Activated CD4-positive, alpha-beta T cell treated with anti-CD3 and anti-CD28 coated beads, Interleukin-2, amount 50 U/mL, for 24 hours (primary cell): ENCODE measurements at places on chromosomes 2 and 18.
A peak's percentile ranks its signal among the peaks of the same experiment; 100 is the strongest.

DNA sequence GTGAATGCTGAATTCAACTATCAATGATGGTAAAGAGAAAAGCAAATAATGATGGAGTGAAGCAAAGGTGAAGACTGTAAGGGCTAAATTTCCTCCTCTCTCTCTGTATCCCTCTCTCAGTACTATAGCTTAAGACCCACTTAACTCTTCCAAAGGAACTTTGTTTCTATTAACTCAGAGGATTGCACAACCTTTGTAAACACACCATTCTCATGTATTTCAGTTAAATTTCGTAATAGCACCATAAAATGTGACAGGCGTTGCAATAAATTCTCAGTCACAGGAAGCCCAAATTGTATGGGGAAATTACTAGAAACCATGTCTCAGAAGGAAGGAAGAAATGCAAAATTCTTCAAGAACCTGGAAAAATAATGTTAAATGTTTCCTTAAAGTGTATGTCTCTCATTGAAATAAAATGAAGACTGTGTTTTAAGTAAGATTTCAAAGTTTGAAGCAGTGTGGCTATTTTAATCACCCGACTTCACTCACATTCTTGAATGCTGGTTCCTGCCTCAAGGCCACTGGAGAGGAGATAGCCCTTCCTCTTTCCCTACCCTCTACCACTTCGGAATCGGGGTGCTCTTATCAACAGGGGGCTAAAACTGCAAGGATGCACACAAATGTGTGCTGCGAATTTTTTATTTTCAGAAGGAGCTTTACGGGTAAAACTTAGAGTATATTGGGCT, 112.1 kb downstream of the FTCDNL1 start:
- DNase-seq = no peak

- DNase-seq = no peak
These were observed 49.1 kb downstream of the FASTKD2 start for GRCh38 chr2:206814498-206814897.

GRCh38 chr2:73156539-73157124, 43.9 kb upstream of the RAB11FIP5 start:
- DNase-seq = no peak

- no peak for DNase-seq
These were observed 3.8 kb downstream of the TGIF1 start for GRCh38 chr18:3453540-3454364.

DNA sequence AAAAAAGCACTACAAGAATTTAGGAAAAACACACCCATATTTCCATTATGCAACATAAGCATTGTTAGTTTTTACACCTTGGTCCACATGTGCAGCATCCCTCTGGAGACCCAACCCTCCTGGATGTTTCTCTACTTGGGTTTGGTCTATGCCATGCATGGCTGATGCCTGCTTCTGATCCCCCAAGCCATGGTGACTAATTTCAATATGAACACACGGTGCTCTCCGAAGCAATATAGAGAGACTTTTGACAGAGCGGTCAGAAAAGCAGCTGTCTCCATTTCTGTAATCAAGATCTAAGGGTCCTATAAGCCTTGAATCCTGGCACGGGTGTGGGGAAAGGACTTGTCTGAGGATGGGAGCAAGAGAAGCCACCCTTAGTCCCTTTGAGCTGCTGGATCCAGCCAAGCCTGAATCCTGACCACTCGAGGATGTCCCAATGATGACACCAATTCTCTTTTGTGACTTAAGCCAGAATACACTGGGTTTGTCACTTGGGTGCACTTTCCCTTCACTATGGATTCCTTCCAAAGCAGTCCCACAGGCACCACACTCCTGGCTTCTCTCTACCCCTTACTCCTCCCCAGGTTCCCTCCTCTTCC, 91.5 kb downstream of the ACTR2 start:
- no peak for DNase-seq

DNA sequence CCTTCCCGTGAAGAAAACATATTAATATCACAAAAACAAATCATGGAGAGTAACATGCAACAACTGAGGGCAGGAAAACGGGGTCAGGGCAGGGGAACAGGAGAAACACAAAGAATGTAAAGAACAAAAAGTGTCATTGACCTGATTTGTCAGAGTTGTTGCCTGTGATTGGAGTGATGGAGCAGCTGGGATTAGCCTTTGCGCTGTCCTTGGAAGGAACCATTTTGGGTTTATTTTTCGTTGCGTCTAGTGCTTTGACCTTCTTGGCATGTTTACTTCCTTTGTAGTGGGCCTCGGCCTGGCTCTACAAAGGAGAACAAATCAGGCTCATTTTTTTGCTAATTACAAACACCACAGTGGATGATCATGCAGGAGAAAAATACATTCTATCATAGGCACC, 218.5 kb upstream of the SESTD1 start:
- DNase-seq = no peak

DNA sequence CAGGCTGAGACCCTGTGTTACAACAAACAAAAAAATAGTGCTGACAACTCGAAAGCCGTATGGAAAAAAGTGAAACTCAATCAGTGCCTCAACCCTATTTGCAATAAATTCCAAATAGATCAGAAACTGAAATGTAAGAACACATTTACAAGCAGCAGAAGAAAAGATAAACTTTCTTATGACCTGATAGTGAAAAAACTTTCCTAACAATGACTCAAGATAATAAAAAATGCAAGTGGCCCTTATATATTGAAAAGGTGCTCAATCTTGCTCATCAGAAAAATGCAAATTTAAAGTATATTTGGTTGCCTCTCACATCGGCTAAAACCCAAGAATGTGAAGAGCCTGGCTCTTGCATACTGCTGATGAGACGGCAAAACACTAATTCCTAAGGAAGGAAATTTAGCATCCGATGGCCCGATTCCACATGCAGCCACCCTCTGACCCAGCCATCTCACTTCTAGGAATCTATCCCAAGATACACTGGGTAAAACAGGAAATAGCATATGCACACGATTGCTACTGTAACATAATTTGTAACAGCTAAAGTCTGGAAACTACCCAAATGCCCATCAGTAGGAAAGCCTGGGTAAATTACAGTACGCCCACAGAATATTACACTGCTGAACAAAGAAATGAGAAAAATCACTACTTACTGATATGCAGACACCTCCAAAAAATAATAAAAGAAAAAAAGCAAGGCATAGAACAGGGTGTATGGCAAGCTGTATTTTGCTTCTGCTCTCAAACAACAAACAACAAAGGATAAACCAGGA, 56.8 kb downstream of the HDLBP start:
- no peak for DNase-seq

DNA sequence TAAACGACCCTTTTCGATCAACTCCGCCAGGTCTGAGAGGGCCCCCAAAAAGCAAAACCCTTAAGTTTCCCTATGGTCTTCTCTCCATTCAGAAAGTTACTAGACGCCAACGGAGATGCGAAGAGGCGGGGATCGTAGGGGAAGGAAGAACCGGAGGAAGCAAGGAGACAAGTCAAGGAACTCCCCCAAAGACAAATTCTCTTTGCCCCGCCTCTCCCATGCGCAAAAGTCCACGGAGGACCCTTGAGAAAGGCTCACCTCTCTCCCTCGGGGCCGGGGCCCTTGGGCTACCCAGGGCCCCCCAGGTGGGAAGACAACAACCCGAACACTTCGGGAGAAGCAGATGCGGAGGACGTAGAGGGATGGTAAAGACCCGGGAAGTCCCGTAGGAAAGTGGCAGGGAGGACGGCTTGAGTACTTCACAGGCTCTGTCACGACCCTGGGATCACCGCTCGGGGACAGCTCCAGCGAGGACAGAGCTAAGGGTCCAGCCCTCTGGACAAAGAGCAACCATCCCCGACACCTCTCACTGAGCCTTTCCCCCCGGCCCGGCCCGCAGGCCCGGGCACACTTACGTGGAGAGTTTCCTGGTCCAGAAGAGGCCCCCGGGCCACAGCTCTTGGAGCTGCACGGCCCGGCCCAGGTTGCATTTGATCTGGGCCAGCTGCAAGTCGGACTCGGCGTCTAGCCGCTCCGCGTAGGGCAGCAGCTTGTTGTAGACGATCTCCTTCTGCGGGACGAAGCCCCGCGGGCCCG, 647 bp downstream of the PSME4 start:
- DNase-seq = peak; percentile 6

- no peak for DNase-seq
These were observed 8.1 kb downstream of the PRLH start for GRCh38 chr2:237574467-237574866.
